ENCODE measurements at places on chromosomes 11 and 22.

DNA sequence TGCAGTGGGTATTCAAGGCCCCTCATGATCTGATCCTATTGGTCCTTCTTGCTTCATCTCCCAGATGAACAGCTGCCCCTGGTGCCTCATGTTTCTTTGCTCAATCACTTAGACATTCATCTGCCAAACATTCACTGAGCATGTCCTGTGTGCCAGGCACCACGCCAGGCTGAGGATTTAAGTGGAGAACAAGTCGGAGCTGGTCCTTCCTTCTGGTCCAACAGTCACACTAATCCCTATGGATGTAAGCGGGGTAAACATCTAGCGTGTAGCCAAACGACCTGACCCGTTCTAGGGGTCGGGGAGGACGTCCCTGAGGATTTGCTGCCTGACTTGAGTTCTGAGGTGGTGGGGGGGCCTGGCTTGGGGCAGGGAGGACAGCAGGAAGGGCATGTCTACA, 21.9 kb downstream of the ZMAT5 start:
- peaks cover 4% of the 10 kb centered on the region for H3K4me1 ChIP-seq
- H3K4me3 ChIP-seq, result no peak overlapping the region
- no peak overlapping the region for H3K27ac ChIP-seq

- no peak overlapping the region for H3K27ac ChIP-seq
- no peak overlapping the region for H3K4me3 ChIP-seq
- no peak for DNase-seq
- H3K27me3 ChIP-seq, result peaks cover 48% of the 10 kb centered on the region
These were observed 12.0 kb downstream of the SPTBN2 start for GRCh38 chr11:66716996-66717395.

GRCh38 chr11:95676308-95676707, 113.3 kb downstream of the FAM76B start:
- DNase-seq, result no peak
- H3K4me3 ChIP-seq, result no peak overlapping the region
- H3K27ac ChIP-seq, result no peak overlapping the region
- no peaks in the 10 kb centered on the region for H3K36me3 ChIP-seq
- H3K27me3 ChIP-seq, result no peaks in the 10 kb centered on the region

GRCh38 chr11:36023922-36024321, 80.1 kb downstream of the LDLRAD3 start:
- H3K27me3 ChIP-seq, result peaks cover 70% of the 10 kb centered on the region
- DNase-seq, result no peak
- H3K4me1 ChIP-seq, result no peaks in the 10 kb centered on the region
- no peak overlapping the region for H3K4me3 ChIP-seq

GRCh38 chr11:94120946-94121345, 7.7 kb upstream of the PANX1 start:
- no peaks in the 10 kb centered on the region for H3K36me3 ChIP-seq
- DNase-seq, result no peak
- peaks cover 16% of the 10 kb centered on the region for H3K27me3 ChIP-seq
- H3K4me3 ChIP-seq, result no peak overlapping the region
- H3K4me1 ChIP-seq, result no peaks in the 10 kb centered on the region

DNA sequence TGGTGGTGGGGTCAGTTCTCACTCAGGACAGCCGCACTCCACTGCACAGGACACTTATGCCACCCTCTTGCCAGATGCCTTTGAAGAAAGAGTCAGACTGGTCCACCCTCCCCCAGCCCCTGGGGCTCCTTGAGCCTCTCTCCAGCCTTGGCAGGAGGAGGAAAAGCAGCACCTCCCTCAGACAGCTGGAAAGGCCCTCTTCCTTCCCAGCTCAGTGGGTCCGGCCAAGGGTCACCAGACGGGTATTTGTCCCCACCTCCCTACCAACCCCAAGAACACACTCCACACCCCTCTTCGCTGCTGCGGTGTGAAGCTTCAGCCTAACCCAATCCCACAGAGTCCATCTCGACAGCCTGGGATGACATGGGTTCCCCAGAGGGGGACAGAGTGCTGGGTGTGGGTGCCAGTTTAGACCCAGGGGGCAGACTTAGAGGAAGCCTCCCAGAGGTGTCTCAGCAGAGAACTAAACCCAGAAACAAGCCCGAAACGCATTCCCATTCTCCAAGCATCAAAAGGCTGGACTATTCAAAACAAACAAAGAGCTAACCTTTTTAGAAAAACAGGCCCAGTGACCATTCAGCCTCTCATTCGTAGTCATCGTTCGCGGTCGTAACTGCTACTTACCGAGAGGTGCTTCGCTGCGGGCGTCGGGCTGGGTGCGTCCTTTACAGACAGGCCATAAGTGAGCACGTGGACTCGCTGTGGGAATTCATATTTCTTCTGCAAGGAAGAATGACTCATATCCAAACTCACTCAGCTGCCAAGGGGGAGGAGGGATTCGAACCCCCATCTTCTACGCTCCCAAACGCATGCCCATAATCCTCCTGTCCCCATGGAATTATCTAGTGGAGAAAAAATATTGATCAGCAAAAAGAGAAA, 57.5 kb upstream of the ANO1 start:
- H3K4me1 ChIP-seq, result no peaks in the 10 kb centered on the region
- peaks cover 3% of the 10 kb centered on the region for H3K36me3 ChIP-seq
- no peak overlapping the region for H3K4me3 ChIP-seq
- H3K27me3 ChIP-seq, result peaks cover 53% of the 10 kb centered on the region

DNA sequence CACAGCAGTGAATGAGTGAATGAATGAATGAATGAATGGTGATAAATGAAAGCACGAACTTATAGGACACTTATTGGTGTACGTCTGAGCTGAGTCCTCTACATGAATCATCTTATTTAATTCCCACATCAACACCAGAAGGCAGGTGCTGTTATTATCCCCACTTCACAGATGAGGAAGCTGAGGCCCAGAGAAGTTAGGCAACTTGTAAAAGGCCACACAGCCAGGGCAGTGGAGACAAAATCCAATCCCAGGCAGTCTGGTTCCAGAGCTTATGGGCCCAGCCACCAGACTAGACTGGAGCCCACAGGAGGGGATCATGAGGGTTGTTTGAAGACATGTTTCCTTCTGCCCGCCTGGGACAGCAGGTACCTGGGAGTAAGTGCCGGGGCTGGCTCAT, 364.0 kb downstream of the MN1 start:
- no peak overlapping the region for H3K4me3 ChIP-seq
- peaks cover 8% of the 10 kb centered on the region for H3K27me3 ChIP-seq
- H3K4me1 ChIP-seq, result no peaks in the 10 kb centered on the region
- DNase-seq, result no peak
- H3K36me3 ChIP-seq, result no peaks in the 10 kb centered on the region

GRCh38 chr11:67456068-67456705, 1.0 kb downstream of the CABP4 start:
- DNase-seq, result no peak
- H3K4me3 ChIP-seq, result no peak overlapping the region
- H3K27me3 ChIP-seq, result no peaks in the 10 kb centered on the region
- peaks cover 4% of the 10 kb centered on the region for H3K4me1 ChIP-seq

- DNase-seq, result no peak
- no peak overlapping the region for H3K27ac ChIP-seq
- peaks cover 60% of the 10 kb centered on the region for H3K27me3 ChIP-seq
- H3K36me3 ChIP-seq, result no peaks in the 10 kb centered on the region
These were observed 618.0 kb downstream of the BRD1 start for GRCh38 chr22:49209452-49210195.

DNA sequence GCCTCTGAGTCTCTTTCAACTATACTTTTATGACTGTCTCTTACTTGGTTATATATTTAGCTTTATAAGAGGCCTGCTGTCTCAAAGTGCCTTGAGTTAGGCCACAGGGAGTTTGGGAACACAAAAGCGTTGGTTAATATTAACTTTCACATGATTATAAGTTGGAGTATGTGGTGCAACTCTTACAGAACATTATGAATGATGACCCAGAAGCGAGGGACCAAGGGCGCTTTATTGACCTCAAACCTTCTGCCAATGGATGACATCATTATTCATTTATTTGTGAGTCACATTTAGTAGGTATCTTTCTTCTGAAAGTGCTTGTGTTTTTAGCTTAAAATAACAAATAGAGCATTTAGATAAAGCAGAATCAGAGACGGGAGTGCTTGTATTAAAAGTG, 298.0 kb upstream of the ZC3H12C start:
- DNase-seq, result no peak
- no peak overlapping the region for H3K27ac ChIP-seq
- no peak overlapping the region for H3K4me3 ChIP-seq

- no peaks in the 10 kb centered on the region for H3K36me3 ChIP-seq
- H3K27ac ChIP-seq, result no peak overlapping the region
- no peaks in the 10 kb centered on the region for H3K4me1 ChIP-seq
- DNase-seq, result no peak
- H3K27me3 ChIP-seq, result peaks cover 9% of the 10 kb centered on the region
These were observed 112.3 kb downstream of the ADAMTS15 start for GRCh38 chr11:130560781-130561109.

DNA sequence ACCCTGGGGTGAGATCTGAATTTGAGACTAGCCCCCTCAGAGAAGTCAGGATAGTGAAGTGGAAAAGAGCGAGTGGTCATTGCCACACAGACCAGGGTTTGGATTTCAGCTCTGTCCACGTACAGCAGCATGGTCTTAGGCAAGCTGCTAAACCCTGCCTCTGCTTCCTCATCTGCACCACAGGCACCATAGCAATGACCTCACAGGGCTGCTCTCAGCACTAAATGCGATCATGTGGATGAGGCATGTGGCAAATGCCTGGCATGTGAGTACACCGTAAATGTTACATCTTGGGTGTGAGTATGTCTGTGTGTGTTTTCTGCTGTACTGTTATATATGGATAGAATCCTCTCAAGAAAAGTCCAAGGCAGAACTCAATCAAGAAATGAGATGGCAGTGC, 15.8 kb downstream of the NAV2 start:
- no peaks in the 10 kb centered on the region for H3K36me3 ChIP-seq
- H3K27ac ChIP-seq, result no peak overlapping the region
- no peak for DNase-seq
- H3K4me3 ChIP-seq, result no peak overlapping the region
- peaks cover 10% of the 10 kb centered on the region for H3K4me1 ChIP-seq

- H3K4me3 ChIP-seq, result no peak overlapping the region
- no peak overlapping the region for H3K27ac ChIP-seq
- H3K36me3 ChIP-seq, result no peaks in the 10 kb centered on the region
- no peak for DNase-seq
These were observed 72.8 kb upstream of the DDI1 start for GRCh38 chr11:103963648-103964047.

DNA sequence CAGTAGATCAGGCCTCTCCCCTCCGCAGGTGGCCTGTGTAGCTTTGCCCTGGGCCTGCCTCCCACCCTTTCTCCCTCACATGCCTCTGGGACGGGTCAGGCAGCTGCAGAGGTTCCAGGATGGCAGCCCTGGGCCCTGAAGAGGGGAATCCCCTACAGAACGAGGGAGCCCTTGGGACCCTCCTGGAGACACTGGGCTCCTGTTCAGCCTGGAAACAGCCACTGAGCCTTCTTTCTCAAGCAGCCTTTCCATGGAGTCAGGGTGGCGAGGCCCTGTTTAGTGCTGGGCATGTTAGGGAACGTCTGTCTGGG, 720.9 kb downstream of the BRD1 start:
- no peak for DNase-seq
- H3K27me3 ChIP-seq, result peaks cover 71% of the 10 kb centered on the region
- no peak overlapping the region for H3K4me3 ChIP-seq
- H3K4me1 ChIP-seq, result no peaks in the 10 kb centered on the region
- H3K36me3 ChIP-seq, result no peaks in the 10 kb centered on the region

DNA sequence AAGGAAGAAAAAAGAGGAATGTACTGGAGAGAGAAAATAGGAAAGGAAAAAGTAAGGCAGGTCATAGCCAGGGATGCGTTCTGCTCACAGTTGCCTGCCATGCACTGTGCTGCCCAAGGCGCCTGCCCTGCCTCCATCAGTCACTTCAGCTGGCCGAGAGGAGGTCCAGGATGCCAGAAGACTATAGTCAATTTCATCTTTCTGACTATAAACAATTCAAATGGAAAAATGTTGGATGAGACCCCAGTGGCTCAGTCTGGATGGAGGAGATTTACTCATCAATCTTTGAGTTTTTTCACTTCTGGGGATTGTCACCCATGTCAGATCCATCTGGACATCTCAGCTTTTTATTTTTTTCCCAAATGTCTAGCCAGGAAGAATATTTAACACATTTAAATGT, 36.7 kb upstream of the CLMP start:
- DNase-seq, result no peak
- H3K27me3 ChIP-seq, result no peaks in the 10 kb centered on the region
- H3K4me3 ChIP-seq, result no peak overlapping the region
- no peak overlapping the region for H3K27ac ChIP-seq
- no peaks in the 10 kb centered on the region for H3K36me3 ChIP-seq

DNA sequence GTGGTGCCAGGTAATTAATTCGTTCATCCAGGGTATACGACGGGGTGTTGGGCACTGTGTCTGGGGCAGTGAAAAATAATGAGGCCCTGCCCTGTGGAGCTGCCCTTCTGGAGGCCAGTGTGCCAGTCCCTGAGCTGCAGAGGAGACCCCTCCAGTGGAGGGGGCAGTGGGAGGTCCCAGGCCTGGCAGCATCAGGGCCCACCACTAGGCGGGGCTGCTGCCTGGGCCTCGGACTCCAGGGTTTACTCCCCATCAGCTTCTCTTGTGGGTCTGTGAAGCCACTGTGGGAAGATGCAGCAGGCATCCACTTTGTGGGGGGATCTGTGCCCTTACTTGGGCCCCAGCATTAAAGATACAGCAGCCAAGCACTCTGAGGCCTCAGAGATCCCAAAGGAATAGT, 17.4 kb upstream of the TMPRSS6 start:
- no peak for DNase-seq
- peak overlapping the region; percentile 98 for H3K27ac ChIP-seq

GRCh38 chr11:58845386-58845785, 882 bp upstream of the GLYATL2 start:
- H3K36me3 ChIP-seq, result no peaks in the 10 kb centered on the region
- no peak overlapping the region for H3K4me3 ChIP-seq
- H3K4me1 ChIP-seq, result no peaks in the 10 kb centered on the region
- H3K27me3 ChIP-seq, result no peaks in the 10 kb centered on the region
- no peak overlapping the region for H3K27ac ChIP-seq

GRCh38 chr11:83159902-83160865, 3.3 kb downstream of the PCF11 start:
- H3K4me3 ChIP-seq, result peak overlapping the region; percentile 100
- H3K27ac ChIP-seq, result peak overlapping the region; percentile 99
- H3K4me1 ChIP-seq, result peaks cover 24% of the 10 kb centered on the region
- DNase-seq, result no peak

- H3K27ac ChIP-seq, result peak overlapping the region; percentile 35
- DNase-seq, result no peak
- H3K27me3 ChIP-seq, result no peaks in the 10 kb centered on the region
- peaks cover 31% of the 10 kb centered on the region for H3K36me3 ChIP-seq
- H3K4me1 ChIP-seq, result peaks cover 30% of the 10 kb centered on the region
- H3K4me3 ChIP-seq, result peak overlapping the region; percentile 28
These were observed 112.9 kb upstream of the GRK3 start for GRCh38 chr22:25451480-25452114.

GRCh38 chr11:73114110-73114834, 27.8 kb downstream of the FCHSD2 start:
- no peak for DNase-seq
- peak overlapping the region; percentile 57 for H3K27ac ChIP-seq
- H3K27me3 ChIP-seq, result no peaks in the 10 kb centered on the region
- peaks cover 7% of the 10 kb centered on the region for H3K36me3 ChIP-seq
- no peak overlapping the region for H3K4me3 ChIP-seq
- H3K4me1 ChIP-seq, result peaks cover 15% of the 10 kb centered on the region

GRCh38 chr11:116052603-116053547, 548.7 kb upstream of the CADM1 start:
- H3K36me3 ChIP-seq, result no peaks in the 10 kb centered on the region
- DNase-seq, result no peak
- H3K4me3 ChIP-seq, result no peak overlapping the region
- peaks cover 12% of the 10 kb centered on the region for H3K27me3 ChIP-seq
- H3K27ac ChIP-seq, result no peak overlapping the region

GRCh38 chr11:34149786-34150185, 44.4 kb downstream of the NAT10 start:
- DNase-seq, result no peak
- peaks cover 36% of the 10 kb centered on the region for H3K36me3 ChIP-seq

GRCh38 chr11:120058931-120059330, 79.0 kb downstream of the TRIM29 start:
- no peaks in the 10 kb centered on the region for H3K36me3 ChIP-seq
- DNase-seq, result no peak
- no peaks in the 10 kb centered on the region for H3K4me1 ChIP-seq
- no peak overlapping the region for H3K4me3 ChIP-seq
- H3K27ac ChIP-seq, result no peak overlapping the region
